ENCODE measurements at places on chromosomes 5 and 9.

DNA sequence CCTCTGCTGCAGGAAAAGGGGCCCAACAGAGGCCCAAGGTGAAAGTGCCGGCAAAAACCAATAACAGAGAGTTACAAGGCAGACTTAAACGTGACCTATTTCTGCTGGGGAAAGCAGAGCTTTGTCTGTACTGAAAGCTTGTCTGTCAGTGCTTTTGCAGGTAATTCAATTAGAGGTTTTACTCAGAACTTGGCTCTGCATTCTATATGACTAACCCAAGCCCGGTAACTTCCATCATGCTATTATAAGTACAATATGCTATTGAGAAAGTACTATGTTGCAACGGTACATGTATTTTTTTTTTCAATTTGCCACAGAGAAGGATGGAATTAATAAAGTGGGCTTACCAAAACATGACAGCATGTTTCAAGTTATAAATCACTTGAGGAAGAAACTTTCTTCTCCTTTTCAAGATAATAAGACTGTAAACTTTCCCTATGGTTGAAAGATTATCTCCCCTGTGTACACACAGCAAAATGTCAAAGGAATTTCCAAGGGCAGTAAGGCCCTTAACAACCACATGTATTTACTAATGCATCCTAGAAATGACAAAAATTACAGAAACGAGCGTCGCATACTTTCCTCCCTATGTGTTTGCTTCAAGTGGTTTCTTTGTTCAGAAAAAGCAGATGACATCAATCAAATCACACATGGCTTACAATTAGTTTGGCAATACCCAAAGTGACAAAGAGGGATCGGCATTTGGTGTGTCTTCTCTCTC lies 282.4 kb downstream of the EFNA5 start:
- no peak for DNase-seq

DNA sequence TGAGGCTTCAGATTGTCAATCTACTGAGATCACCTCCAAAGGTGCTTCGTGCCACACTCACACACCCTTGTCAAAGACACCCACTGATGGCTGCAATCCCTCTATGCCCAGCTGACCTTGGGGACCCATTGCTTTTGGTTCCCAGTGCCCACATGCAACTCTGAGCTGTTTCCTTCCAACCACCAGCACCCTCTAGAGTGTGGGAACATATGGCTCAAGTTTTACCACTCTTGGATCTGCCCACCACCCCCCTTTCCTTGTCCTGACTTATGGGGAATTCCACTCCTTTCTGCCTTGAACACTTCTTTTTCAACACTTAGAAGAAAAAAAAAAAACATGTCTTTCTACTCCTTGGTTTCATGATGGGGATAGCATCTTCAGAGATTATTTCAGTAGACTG lies 360.2 kb downstream of the ENC1 start:
- DNase-seq, result no peak

DNA sequence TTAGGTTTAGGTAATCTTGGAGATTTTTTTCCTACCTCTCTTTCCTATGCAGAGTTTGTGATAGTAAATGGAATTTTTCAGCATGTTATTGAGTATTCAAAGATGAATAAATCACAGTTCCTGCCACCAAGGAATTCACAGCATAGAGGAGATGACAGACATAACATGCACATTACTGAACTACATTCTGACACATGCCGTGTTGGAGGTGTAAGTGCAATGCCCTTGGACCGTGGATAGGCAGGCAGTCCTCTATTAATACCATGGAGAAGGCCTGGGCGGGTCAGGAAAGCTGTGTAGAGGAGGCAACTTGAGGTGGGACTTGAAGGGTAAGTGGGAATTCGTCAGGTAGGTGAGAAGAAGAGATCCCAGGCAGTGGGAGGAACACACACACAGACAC lies 43.9 kb downstream of the MCCC2 start:
- no peak for DNase-seq

GRCh38 chr9:98047002-98047401 lies 9.5 kb upstream of the NANS start:
- no peak for DNase-seq

DNA sequence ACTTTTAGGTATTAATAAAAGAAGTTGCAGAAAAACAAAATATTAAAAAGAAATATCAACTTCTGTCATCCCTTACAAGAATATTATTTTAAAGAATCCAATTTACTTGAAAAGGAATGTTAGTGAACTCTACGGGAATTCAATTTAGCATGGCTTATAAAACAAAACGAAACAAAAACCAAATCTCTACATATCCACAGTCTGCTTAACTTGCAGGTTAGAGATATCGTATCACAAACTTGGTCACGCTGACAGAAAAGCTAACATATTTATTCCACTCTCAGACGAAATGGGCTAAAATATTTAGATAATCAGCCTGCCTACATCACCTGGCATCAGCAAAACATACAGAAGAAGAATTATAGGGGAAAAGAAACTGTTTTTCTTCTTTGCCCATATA lies 92.7 kb downstream of the MPDZ start:
- no peak for DNase-seq

GRCh38 chr5:21646469-21646868 lies 1206.7 kb downstream of the CDH12 start:
- DNase-seq, result no peak

DNA sequence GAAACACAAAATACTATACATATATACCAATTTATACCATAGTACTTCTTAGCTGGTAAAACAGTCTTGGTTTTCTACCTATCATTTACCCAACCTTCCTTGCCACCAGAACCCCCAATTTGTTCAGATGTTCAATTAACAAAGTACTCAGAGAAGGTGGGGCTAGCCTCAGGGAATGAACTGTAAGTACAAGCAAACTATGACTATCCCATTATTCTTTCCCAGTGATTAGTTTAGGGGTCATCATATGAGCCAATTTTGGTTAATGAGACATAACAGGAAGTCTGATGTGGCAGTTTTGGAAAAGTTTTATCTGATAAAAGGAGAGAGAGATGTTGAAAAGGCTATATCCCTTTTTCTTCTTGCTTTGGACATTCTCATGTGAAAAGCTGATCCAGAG lies 125.8 kb downstream of the DTWD2 start:
- DNase-seq, result no peak

GRCh38 chr9:115000217-115000639 lies 69.8 kb upstream of the TNFSF8 start:
- no peak for DNase-seq

- DNase-seq, result no peak
Observed at GRCh38 chr5:1708592-1709141, 91.0 kb downstream of the MRPL36 start.

DNA sequence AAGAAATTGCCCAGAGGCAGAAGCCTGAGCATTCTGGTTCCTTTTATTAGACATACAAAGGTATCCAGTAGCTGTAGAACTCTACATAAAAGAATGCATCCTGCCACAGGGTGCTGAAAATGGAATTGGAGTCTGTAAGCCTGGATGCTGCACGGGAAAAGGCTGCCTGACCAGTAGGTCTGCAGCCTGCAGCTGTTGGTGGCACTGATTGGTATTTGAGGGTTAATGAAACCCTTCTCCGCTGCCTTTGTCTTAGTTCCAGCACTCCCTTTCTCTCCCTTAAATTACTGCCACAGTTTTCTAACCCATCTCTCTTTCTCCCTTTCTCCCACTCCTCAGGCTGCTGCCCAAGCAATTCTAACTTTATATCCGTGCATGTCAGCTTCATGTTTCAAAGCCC lies 64.7 kb downstream of the BRINP1 start:
- no peak for DNase-seq

- DNase-seq, result no peak
Observed at GRCh38 chr5:158643840-158644239, 455.9 kb downstream of the EBF1 start.

DNA sequence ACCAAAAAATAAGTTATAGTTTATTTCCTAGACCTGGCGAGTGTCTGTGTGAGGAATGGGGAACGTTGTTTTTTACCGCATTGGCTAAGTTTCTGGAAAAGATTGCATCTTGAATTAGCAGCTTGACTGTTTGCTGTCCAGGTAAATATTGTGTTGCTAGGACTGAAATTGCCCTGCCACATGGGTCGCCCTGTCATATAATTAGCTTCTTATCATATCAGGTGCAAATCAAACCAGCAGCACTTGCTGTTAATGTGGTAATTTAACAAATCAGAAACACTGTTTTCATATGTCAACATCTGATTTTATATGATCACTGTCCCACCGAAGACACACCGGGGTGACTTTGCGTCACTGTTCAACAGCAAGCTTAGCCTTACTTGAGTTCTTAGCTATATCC lies 63.7 kb upstream of the ZNF622 start:
- no peak for DNase-seq

DNA sequence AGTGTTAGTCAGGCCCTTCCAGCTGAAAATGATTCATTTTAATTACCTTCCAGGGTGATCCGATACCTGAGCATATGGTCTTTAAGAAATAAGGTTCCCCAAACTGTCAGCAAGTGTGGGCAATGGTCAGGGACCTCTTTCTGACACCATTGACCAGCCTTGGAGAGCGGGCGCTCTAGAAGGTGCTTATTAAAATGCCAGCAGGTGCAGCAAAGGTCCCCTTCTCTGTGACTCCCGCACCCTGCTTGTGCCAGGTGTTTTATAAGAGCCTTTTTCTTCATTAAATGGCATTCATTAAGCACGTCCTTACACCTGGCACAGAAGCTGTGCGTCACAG lies 85.3 kb downstream of the MVB12B start:
- no peak for DNase-seq

GRCh38 chr5:139910036-139910435 lies 114.4 kb downstream of the PSD2 start:
- DNase-seq, result no peak

DNA sequence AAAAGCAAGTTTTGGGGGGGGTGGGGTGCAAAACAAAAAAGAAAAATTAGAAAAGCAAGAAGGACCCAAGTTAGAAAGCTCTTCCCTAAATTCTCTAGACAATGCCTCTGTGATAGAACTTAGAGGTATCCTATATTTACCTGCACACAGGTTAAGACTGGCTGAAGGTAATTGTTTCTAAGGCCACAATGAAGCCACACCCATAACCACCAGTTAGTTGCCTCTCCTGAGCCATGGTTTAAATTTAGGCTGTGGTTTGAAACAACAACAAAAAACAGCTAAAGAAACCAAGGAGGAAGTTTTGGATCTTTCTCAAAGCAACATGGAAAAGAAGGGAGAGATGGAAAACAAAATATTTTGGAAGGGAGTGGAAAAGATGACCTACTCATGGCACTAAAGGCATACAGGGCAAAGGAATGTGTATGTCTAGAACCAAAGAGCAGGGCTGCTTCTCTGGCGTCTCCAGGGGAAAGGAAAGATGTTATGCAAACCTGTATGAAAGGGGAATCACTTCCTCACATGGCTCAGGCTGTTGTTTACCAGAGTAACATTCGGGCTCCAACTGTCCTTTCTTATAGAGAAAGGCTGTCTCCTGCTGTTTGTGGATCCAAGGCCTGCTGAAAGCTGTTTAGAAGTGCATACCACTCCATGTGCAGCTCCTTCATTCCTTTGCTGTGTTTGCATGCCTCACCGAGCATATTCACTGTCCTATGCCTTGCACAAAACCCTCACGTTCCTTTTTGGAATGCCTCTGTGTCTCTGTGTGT lies 408.9 kb upstream of the MPDZ start:
- no peak for DNase-seq

DNA sequence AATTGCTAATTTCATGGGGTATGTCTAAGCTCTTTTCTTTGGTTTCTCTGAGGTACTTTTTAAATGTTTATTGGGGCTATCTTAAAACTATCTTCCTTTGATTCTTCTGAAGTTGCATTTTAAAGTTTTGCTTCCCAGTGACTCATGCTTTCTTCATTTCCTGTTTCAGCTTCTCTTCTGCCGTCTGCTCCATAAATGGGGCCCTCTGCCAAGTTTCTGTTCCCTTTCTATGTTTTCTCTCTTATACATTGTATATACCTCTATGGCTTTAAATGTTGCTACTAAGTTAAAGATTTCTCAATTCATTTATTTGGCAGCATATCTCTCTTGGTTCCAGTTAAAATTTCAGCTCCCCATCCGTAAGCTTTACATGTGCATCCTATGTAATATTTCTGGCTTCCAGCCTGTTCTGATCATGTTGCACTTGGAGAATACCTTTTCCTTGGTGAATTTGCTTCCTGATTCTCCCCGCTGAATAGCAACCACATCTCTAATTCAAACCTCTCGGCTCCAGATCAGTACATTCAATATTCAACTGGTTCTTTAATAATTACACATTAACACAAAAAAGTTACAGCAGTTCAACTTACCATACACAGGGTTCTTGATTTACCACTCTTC lies 125.3 kb downstream of the ST8SIA4 start:
- no peak for DNase-seq

GRCh38 chr9:130640681-130641080 lies 23.7 kb upstream of the PRDM12 start:
- no peak for DNase-seq

DNA sequence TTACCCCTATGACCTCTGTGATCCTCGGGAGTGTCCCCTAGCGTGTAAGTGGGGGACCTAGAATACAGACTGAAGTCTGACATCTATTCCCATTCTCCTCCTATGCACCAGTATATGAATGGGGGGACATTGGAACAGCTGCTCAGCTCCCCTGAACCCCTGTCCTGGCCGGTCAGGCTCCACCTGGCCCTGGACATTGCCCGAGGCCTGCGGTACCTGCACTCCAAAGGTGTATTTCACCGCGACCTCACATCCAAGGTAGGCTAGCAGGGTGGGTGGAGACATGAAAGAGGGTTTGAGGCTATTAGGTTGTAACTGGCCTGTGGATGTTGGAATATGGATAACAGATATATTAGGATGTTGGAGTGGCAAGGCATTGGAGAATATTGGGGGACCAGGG lies 1.7 kb downstream of the TESK1 start:
- DNase-seq, result no peak

DNA sequence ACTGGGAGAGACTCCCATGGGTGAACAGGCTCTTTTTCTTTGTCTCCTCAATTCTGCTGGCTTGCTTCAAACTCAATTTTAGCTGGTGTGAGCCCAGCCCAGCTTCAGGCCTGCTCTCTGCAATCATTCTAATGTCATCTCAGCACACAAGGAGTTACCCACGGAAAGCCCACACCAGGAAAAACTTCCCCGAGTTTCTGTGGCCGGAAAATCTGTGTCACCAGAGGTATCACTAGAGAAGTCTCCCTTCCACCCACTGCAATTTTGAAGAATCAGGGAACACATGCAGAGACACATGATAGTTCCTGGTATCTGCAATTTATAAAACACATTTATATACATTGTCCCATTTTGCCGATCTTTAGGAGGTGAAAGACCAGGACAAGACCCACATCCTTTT lies 13.5 kb upstream of the NDFIP1 start:
- no peak for DNase-seq

DNA sequence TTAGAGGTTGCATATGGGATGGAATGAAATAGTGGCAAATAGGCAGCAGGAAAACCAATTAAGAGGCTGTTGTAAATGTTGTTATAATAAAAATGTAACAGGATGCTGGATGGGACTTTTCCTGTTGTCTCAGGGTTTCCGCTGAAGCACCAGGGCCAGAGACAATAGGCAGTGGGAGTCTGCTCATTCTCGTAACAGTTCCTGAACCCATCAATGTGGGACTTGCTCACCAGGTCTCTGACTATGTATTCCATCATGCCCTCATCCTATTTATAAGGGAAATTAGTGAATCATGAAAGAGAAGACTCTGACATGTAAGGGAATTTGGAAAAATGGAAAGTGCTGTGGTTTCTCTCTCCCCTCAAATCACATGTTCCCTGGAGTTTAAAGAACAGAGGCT lies 23.5 kb upstream of the SSBP2 start:
- no peak for DNase-seq
